T1000 (cell line): ENCODE measurements at places on chromosomes 7 and 10.

DNA sequence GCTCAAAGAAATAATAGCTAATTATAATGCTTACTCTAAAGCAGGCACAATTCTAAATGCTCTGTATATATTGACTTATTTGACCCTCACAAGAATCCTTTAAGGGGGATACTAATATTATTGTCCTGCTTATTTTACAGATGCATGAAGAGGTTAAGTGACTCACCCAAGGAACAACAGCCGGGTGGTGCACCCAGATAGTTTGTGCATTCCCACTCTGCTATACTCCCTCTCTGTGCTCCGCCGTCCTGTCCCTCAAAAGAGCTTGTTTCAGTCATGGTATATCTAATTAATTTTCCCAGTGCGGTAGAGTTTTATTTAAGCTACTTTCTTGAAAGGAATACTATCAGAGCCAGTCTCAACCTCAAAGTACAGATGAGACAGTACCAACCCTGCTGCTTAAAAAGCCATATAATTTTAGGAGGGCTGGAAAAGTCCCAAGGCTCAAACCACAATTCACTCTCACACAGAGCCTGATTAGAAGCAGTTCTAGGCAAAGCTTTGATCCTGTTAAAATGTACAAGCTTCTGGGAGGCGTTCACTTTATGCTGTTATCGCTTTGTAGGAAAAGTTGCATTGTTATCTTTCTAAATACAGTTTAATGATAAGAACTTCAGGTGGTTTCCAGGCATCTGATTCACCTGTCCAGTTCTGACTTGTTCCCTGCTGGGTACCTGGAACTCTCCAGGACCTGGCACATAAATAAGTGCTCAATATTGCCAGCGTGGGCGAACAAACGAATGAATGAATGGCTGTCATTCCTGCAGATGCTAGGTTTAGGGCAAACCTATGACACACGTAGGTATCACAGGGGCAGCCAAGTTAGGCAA, 261.5 kb upstream of the KLF14 start:
- no peak for DNase-seq

DNA sequence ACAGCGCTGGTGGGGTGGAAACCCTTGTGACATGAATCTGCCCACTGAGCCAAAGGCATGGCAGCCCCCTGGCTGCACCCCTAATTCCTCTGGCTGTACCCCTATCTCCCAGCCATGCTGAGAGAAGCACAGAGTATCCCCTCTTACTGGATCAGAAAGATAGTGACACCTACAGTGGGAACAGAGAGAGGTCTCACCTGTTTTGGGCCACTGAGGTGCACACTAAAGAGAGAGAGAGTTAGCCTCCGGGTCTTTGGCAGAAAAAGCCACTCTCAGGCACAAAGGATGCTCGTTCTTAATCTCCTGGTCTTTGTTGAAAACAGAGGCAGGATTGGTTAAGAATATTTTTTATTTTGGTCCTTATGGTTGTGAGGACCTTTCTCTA, 11.3 kb downstream of the TSPAN14 start:
- no peak for DNase-seq

DNA sequence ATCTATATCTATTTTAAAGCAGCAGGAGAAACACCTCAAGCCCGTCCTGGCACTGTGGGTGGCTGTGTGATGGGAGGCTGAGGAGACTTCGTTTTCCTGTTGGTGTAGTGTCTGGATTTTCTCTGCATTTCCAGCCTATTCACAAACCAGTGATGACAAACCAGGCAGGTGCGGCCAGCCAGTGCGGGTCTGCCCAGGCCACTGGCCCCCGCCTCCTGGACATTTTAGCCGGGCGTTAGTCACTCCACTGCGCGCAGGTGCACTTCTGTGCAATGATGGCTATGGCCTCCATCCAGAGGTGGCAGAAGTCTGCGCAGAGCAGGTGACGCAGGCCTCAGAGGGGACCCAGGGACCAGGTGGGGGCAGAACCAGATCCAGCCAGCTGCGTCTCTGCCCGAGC, 64.9 kb upstream of the PITRM1 start:
- no peak for DNase-seq

GRCh38 chr7:74429153-74429747, 24.5 kb upstream of the GTF2IRD1 start:
- no peak for DNase-seq

DNA sequence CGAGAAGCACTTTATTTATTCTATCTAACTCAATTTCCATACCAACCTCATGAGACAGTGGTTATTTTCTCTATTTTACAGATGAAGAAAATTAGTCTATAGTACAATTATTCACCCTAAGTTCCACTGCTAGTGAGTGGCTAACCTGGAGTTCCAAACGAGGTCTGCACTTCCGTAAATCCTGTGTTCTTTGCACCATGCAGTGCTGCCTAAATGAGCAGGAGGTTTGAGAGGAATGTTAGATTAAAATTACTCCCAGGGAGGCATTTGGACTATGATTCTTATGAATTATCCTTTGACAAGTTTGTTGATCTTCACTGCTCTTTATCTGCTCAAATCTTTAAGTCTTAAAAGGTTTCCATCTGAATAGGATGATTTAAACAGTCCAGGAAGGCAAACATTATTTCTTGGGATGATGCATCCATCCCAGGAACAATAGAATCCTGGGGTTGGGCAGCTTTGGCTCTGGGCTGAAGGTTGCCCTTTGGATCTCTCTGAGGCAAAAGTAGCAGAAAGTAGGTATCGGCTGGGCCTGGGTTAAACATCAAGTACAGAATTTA, 400.8 kb downstream of the REEP3 start:
- DNase-seq: no peak

DNA sequence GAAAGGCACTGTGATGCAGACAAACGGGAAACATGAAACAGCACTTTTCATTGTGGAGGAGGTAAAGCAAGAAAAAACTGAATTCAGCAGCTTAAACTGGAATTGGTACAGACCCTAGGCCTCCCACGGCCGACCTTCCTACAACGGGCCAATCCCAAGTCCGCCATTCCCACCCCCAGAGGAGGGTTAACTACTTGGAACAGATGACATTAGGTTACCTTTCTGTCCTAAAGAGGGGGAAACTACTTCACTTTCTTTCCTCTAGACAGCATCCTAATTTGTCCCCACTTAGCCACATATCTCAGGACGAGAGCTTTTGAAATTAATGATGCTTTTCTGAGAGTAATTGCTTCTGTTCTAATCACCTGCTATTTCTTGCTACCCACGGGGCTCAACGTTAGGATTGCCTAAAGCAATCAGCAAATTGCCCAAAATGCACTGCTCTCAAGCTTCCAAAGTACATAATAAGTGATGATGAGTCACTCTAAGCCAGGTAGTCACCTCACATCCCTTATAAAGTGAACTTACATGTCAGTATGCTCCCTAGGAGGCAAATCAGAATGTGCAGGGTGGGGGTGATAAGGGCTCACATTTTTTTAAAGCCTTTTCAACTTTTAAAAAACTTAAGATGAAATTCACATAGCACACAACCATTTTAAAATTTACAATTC, 36.7 kb downstream of the LSM5 start:
- no peak for DNase-seq
